ENCODE measurements at places on chromosomes 13 and 19.

DNA sequence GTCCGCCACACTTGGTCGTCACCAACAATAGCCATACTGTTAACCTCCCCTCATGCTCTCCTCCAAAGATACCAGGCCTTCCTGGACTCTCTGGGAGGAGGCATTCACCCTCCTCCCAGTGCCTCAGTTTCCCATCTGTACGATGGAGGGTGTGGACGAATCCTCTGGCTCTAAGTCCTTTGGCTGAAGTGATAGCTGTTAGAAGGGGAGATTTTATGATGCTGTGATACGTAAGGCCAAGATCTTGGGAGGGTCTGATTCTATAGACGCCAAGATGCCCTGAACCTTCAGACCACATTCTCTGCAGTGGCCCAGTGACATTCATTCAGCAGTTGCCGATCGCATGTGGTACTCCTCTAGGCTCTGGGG is 14.8 kb upstream of the NOP53 start:
- DNase-seq, result no peak

- DNase-seq, result no peak
These were observed 233.9 kb downstream of the ZIC5 start for GRCh38 chr13:99737481-99738245.

DNA sequence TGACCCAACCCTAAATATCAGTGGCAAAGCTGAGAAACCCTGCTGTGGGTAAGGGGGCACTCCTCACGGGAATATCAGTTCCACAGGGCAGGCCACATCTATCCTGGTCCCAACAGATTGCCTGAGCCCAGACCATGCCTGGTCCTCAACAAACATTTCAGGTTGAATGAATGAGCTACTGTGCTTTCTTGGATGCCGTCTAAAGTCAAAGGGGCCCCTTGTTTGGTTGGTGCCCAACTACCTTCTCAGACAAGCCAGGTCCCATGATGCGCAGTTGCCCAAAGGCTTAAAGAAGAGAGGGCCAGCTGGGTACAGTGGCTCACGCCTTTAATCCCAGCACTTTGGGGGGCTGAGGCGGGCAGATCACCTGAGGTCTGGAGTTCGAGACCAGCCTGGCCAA is 2.4 kb downstream of the DPP9 start:
- DNase-seq, result no peak

DNA sequence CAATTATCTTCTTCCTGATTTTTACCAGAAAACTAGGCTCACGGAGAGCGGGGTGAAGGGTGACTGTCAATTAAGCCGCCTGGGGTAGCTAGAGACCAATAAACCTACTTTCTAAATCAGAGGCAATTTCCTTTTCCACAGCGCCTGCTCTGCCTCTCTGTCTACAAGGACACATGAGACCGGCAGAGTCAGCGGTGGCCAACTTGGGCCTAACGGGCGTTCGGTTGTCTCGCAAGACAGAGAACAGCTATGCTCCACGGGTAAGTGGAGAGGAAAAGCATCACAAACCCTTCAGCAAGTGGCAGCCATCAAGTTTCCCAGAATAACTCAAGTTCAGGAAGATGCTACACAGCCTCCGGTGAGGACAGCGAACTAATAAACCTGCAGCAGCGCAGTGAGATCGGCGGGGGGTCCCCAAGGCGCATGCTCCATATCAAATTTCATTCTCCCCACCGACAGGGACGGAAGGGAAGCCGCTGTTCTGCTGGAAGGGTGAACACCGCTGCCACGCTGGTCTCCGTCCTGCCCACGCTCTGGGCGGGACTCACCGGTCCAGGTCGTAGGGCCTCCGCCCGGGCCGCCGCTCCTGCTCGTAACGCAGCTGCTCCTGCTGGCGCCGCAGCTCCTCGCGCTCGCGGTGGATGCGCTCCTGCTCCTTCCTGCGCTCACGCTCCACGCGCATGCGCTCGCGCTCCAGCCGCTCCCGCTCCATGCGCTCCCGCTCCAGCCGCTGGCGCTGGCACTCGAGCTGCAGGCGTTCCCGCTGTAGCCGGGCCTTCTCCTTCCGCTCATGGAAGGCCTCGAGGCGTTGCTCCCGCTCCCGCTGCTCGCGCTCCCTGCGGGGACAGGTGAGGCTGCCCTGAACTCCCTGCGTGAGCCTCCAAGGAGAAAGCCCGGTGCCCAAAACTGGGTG is 25.8 kb upstream of the TINCR start:
- DNase-seq, result no peak

GRCh38 chr19:28586474-28586873 is 626.5 kb downstream of the UQCRFS1 start:
- no peak for DNase-seq

GRCh38 chr13:96200810-96201209 is 110.9 kb downstream of the HS6ST3 start:
- DNase-seq, result no peak

Measured in stimulated activated CD4-positive, alpha-beta T cell treated with anti-CD3 and anti-CD28 coated beads, Interleukin-15, amount 100 ng/mL, for 1 hour (primary cell).